ENCODE measurements at places on chromosomes 16 and 17. TPM values are rescaled to one million over a fixed set of nuclear protein-coding genes. Genes with fewer than 3 reads are reported as not detected.

Gene HEATR3
- 25.0 TPM for total RNA-seq

Gene AATK
- not detected for total RNA-seq

Gene ZC3H18
- 79.0 TPM for total RNA-seq

Gene KRTAP9-9
- total RNA-seq: not detected

All from OCI-LY7 (cell line).